NCI-H2029 treated with DMSO at 0.1 percent for 48 hours (cell line): ENCODE measurements at places on chromosomes 7 and 10.

GRCh38 chr10:124179308-124180043 lies 86.1 kb upstream of the CHST15 start:
- no peak for DNase-seq

- no peak for DNase-seq
Observed at GRCh38 chr7:44754802-44755697, 6.4 kb downstream of the ZMIZ2 start.

DNA sequence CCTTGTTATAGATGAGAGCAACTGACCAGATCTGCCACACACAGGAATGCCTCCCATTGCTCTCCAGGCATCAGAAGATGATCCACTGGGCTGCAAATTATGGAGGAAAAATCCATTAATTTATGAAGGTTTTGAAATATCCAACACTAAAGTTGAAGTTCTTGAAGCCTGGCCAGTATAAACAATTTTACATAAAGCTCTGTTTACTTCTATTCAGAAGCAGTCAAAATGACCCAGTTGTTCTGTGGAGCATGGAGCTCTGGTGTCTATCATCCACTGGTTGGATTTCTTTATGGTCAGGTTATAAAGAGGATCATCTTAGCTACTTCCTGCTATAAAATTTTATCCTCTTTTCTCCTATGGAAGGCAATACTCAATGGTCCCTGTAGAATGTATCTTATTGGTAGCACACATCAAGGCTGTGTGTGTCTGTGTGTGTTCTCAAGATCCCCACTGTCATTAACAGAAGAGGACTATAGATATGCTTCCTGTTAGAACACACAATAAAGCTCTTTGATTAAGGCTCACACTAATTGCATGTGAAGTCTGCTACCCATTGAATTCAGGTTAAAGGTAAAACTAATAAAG lies 747.4 kb downstream of the SUGCT start:
- DNase-seq, result peak; percentile 8

GRCh38 chr7:115227473-115228235 lies 305.8 kb downstream of the MDFIC start:
- DNase-seq, result no peak

GRCh38 chr10:63441404-63441803 lies 24.4 kb downstream of the JMJD1C start:
- DNase-seq, result no peak

GRCh38 chr7:483656-484355 lies 35.8 kb downstream of the PDGFA start:
- DNase-seq, result no peak
